Large intestine (tissue), 12 donors: ENCODE measurements at places on chromosomes 6 and 20.

DNA sequence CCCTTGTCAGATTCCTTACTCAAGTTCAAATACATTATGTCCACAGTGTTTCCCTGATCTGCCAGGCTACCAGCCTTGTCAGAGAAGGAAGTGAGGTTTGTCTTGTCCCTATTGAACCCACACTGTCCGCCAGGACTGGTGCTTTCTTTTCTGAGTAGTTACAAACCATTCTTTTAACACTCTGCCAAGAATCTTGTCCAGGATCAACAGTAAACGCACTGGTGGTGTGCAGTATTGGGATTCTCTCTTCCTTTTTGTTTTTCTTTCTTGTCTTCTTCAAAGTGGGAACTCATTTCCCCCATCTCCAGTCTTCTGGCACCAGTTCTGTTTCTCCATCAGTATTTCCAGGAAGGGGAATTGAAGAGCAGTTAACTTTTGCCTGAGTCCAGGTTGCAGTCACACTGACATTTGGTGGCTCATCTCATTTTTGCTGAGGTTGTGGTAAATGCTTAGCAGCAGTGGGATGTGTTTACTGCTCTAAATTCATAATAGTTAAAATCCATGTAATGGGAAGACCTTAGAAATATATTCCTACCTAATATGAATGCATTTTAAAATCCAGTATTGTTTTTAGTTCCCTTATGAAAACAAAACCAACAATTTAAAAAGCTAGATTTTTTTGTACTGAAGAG lies 295.3 kb downstream of the PRL start:
- no peak for DNase-seq

DNA sequence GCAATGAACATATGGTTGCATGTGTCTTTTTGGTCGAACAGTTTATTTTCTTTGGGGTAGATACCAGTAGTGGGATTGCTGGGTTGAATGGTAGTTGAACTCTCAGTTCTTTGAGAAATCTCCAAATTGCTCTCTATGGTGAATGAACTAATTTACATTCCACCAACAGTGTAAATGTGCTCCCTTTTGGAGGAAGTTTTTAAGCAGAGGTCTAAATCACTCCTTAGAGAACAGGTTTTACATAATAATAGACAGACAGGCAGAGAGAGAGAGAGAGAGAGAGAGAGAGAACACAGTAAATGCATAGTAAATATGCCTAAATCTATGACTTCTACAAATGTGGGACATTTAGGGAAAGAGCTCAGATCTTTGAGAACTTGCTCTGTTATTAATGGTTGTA lies 37.6 kb downstream of the GRM1 start:
- DNase-seq = no peak

DNA sequence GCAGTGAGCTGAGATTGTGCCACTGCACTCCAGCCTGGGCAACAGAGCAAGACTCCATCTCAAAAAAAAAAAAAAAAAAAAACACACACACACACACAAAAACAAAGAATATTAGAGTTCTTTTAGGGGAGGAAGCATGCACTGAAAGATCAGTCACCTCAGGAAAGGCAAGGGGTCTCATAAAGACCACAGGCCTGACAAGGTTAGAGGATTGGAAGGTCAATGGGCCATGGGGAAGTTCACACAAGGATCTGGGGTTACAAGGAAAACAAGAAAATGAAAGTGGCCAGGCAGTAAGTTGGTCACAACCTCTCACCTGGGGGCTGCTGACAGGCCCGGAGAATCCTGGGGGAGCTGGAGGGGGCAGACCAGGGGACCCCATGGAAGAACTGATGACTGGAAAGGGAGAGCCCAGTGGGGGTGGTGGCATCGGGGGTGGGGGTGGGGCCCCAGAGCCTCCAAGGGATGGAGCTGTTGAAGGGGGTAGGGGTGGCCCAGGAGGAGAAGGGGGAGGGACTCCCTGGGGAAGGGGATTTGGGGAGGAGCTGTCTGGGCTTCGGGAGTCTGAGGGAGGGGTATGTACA lies 1.5 kb downstream of the RXRB start:
- DNase-seq = no peak

DNA sequence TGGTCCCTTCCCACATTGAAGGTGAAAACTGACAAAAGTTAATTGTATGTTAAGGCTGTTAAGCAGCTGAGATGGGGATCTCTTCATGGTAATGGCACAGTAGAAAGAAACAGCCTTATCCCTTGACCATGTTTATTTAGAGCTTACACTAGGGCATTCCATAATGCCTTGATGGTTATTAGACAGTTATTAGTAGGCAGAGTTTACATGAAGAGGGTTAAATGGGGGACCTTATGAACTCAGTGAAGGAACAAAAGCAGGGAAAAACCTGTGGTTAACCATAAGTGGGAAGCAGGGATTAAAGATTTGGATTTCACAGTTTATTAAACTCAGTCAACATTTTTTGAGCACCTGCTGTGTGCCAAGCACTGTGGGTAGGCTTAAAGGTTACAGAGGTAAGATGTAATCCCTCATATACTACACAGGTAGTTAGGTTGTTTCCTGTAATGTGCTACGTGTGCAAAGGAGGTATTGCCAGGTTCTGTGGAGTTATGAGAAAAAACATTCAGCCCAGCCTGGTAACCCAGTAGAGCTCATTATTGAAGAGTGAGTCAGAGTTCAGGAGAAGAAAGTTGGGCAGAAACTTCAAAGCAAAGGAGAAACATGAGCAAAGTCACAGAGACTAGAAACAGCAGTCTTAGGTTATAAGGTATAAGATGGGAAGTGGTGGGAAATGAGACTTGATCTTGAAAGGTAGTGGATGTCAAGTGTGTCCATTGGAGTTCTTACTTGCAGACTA lies 32.3 kb upstream of the GNRH2 start:
- DNase-seq = no peak

DNA sequence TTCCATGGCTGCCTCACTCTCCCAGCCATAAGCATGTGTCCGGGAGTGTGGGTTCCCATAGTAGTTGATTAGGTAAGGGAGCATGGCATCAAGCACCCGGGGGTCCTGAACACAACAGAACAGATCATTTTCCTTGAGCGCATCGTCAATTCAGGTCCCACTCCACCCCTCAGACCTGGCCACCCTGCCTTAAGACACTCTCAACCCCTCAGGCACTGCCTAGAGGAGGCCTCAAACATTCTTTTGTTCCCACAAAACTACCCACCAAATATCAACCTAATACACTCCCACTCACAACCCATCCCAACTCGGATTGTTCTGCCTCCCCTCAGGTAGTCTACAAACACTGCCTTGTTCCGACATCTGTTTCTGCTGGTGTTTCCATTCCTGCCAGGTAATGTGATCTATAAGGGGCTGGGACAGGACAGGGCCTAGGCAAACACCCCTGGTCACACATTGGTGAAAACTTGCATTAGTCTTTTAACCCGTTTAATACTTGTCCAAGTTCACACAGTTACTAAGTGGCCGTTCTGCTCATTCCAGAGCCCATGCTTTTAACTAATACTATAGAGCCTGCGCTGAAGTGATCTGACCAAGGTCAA lies 1.4 kb downstream of the NFS1 start:
- no peak for DNase-seq

GRCh38 chr6:31928672-31928939 lies 1.1 kb downstream of the C2 start:
- no peak for DNase-seq

GRCh38 chr20:45218636-45219035 lies 2.5 kb upstream of the SEMG2 start:
- DNase-seq = no peak

- no peak for DNase-seq
These were observed 207.5 kb downstream of the SMOC2 start for GRCh38 chr6:168648240-168649125.
